ENCODE measurements at places on chromosomes 13 and 19. TPM values are rescaled to one million over a fixed set of nuclear protein-coding genes. Genes with fewer than 3 reads are reported as not detected.
A peak's percentile ranks its signal among the peaks of the same experiment; 100 is the strongest.

DNA sequence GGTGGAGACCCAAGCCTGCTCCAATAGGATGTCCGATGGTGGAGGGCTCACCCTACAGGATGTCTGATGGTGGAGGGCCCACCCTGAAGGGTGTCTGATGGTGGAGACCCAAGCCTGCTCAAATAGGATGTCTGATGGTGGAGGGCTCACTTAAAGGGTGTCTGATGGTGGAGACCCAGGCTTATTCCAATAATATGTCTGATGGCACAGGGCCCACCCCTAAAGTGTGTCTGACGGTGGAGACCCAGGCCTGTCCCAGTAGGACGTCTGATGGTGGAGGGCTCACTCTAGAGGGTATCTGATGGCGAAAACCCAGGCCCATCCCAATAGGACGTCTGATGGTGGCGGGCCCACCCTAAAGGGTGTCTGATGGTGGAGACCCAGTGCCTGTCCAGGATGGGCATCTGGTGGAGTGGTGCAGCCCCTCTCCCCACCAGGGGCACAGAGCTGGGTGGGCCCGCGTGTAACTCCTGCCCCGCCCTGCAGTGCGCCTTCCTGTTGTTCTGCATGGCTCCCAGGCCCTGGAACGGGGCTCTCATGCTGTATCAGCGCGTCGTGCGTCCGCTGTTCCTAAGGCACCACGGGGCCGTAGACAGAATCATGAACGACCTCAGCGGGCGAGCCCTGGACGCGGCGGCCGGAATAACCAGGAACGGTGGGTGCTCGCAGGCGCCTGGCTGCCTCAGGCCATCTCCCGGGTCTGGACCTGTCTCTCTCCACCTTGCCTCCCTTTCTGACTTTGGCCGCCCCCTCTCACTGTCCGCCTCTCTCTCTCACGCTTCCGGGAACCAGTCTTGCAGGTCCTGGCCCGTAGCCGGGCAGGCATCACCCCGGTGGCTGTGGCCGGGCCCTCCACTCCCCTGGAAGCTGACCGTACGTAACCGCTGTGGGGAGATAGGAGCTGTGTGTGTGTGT, 5.1 kb downstream of the REEP6 start:
- H3K27me3 ChIP-seq = peaks cover 26% of the 10 kb centered on the region
- peaks cover 6% of the 10 kb centered on the region for H3K4me1 ChIP-seq
- peaks cover 5% of the 10 kb centered on the region for H3K36me3 ChIP-seq
- DNase-seq = no peak
- H3K4me3 ChIP-seq = no peak overlapping the region

- H3K27ac ChIP-seq = 0 out of 2 replicates have a peak overlapping the region, but pooled peaks have one; percentile 15
- 0 out of 2 replicates have a peak, but pooled peaks cover 3% of the 10 kb centered on the region for H3K36me3 ChIP-seq
- H3K27me3 ChIP-seq = no peaks in the 10 kb centered on the region
- no peak overlapping the region for H3K4me3 ChIP-seq
- peaks cover 11% of the 10 kb centered on the region for H3K4me1 ChIP-seq
Observed at GRCh38 chr13:28185256-28185655, 46.9 kb downstream of the PAN3 start.

Gene OBI1
- total RNA-seq = 16.7 TPM

DNA sequence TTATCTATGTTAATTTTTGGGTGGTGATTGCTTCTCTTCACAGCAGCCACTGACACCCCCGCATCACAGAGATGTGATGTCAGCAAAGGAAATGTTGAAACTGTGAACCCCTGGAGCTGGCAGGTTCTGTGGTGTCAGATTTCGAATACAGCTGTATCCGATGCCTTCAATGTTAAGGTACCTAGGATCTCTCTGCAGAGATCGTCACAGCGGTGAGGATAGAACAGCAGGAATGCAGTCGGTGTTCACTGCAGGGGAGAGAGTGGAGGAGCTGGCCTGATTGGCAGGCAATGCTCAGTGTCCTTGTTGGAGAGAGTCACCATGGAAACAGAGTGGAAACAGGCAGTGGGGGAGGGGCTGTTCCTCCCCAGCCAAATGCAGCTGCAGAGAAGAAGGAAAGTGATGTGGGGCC, 79.5 kb upstream of the ZNF835 start:
- H3K4me3 ChIP-seq = no peak overlapping the region
- H3K4me1 ChIP-seq = no peaks in the 10 kb centered on the region
- no peak overlapping the region for H3K27ac ChIP-seq

DNA sequence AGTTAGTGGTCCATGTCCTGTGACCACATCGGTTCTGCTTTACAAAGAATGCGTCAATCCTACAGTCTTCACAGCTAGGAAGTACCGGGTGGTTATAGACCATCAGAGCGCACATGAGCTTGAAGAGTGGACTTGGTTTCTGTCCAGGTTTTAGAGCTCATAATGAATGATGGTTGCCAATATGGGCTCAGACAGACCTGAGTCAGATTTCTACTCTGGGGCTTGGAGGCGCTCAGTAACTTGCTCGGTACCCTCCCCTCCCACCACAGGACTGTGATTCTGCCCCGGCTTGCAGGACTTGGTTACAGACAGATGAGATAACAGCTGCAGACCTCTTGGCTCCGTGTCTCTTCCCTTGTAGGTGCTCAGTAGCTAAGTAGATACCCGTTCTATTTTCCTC, 284.7 kb downstream of the TSHZ3 start:
- H3K27me3 ChIP-seq = no peaks in the 10 kb centered on the region
- 0 out of 2 replicates have a peak, but pooled peaks cover 9% of the 10 kb centered on the region for H3K4me1 ChIP-seq
- H3K36me3 ChIP-seq = peaks cover 6% of the 10 kb centered on the region
- H3K27ac ChIP-seq = no peak overlapping the region

- H3K27ac ChIP-seq = peak overlapping the region; percentile 27
- no peaks in the 10 kb centered on the region for H3K27me3 ChIP-seq
- H3K4me3 ChIP-seq = peak overlapping the region; percentile 89
- no peak for DNase-seq
Observed at GRCh38 chr19:12680034-12680433, 1.6 kb downstream of the DHPS start.

Gene ZNF563
- total RNA-seq = 4.5 TPM

Gene RFXANK
- 87.1 TPM for total RNA-seq

Gene PIH1D1
- total RNA-seq = 153 TPM

Gene PTH2
- 1.7 TPM for total RNA-seq

Gene DCLK1
- 15.4 TPM for total RNA-seq

DNA sequence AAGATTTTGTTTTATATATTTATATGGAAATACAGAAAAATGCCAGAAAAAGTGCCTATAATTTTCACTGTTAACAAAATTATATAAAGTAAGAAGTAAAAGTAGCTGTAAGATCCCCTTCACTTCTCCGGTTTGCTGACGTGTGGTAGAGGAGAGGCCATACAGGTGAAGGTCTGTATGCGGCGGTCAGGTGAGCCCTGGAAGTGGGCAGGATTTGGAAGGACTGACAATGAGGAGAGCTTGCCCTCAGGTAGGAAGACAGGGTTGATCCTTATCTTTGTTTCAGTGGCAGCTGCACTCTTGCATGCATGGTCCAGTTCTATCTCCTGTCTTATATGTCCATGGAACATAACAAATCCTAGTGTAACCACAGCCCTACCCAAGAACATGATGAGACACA, 16.9 kb upstream of the TFDP1 start:
- H3K27me3 ChIP-seq = no peaks in the 10 kb centered on the region
- no peak overlapping the region for H3K4me3 ChIP-seq
- no peaks in the 10 kb centered on the region for H3K4me1 ChIP-seq
- H3K27ac ChIP-seq = no peak overlapping the region
- no peaks in the 10 kb centered on the region for H3K36me3 ChIP-seq
- no peak for DNase-seq

GRCh38 chr19:18682807-18683108, 722 bp upstream of the CRTC1 start:
- peaks cover 12% of the 10 kb centered on the region for H3K4me1 ChIP-seq
- DNase-seq = no peak
- H3K4me3 ChIP-seq = peak overlapping the region; percentile 76
- no peak overlapping the region for H3K27ac ChIP-seq
- no peaks in the 10 kb centered on the region for H3K27me3 ChIP-seq

DNA sequence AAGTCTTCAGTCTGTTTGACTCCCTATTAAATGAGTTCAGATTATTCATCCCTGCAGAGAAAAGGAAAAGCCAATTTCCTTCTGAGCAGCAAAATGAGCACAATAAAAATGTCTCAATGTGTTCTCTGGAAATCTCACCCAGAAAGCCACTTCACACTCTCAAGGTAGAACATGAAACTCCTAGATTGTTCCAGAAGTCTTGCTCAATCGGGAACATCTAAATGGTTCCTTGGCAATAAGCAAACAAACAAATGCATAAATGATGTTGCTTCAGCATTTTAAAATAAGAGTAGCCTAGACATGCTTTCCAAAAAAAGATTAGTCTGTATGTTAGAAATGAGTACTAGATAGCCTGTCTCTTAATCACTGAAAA, 59.7 kb upstream of the TNFRSF19 start:
- no peaks in the 10 kb centered on the region for H3K36me3 ChIP-seq
- no peak overlapping the region for H3K4me3 ChIP-seq
- H3K27me3 ChIP-seq = no peaks in the 10 kb centered on the region
- H3K27ac ChIP-seq = no peak overlapping the region
- no peak for DNase-seq
- peaks cover 32% of the 10 kb centered on the region for H3K4me1 ChIP-seq

Gene CPAMD8
- 10.8 TPM for total RNA-seq

- 0 out of 2 replicates have a peak, but pooled peaks cover 4% of the 10 kb centered on the region for H3K27me3 ChIP-seq
- H3K36me3 ChIP-seq = peaks cover 3% of the 10 kb centered on the region
- no peak overlapping the region for H3K4me3 ChIP-seq
- H3K4me1 ChIP-seq = peaks cover 12% of the 10 kb centered on the region
Observed at GRCh38 chr19:42122691-42123607, 9.3 kb downstream of the POU2F2 start.

DNA sequence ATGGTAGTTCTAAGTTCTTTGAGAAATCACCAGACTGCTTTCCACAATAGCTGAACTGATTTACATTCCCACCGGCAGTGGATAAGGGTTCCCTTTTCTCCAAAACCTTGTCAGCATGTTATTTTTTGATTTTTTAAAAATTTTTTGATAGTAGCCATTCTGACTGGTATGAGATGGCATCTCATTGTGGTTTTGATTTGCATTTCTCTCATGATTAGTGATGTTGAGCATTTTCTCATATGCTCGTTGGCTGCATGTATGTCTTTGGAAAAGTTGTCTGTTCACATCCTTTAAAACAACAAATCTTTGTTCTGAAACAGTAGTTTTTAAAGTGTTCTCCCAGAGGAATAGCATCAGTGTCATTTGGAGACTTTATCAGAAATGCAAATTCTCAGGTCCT, 77.5 kb upstream of the POMP start:
- H3K36me3 ChIP-seq = no peaks in the 10 kb centered on the region
- peaks cover 3% of the 10 kb centered on the region for H3K27me3 ChIP-seq
- H3K27ac ChIP-seq = no peak overlapping the region
- no peak overlapping the region for H3K4me3 ChIP-seq

GRCh38 chr13:99911965-99912566, 59.5 kb downstream of the ZIC5 start:
- no peaks in the 10 kb centered on the region for H3K36me3 ChIP-seq
- H3K4me3 ChIP-seq = no peak overlapping the region
- H3K27me3 ChIP-seq = no peaks in the 10 kb centered on the region
- H3K4me1 ChIP-seq = peaks cover 40% of the 10 kb centered on the region

Gene CCDC70
- total RNA-seq = not detected

DNA sequence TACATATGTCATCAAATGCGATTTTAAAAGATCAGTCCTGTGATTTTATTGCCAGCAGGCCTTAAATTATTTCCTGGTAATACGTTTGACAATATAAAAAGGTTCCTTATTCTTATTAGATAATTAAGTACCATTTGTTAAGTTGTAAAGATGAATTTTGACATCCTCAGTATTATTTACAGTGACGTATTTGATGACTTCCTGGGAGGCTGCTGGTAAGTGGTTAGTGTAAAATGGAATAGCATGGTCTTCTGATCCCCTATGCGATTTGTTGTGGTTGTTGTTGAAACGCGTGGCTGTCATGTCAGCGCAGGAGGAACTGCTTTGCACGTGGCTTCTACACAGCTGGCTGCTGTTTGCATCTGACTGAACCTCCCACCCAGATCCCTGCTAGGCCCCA, 99.7 kb downstream of the DCLK1 start:
- no peak overlapping the region for H3K4me3 ChIP-seq
- H3K4me1 ChIP-seq = peaks cover 25% of the 10 kb centered on the region
- no peaks in the 10 kb centered on the region for H3K27me3 ChIP-seq
- peaks cover 14% of the 10 kb centered on the region for H3K36me3 ChIP-seq
- DNase-seq = no peak
- no peak overlapping the region for H3K27ac ChIP-seq

DNA sequence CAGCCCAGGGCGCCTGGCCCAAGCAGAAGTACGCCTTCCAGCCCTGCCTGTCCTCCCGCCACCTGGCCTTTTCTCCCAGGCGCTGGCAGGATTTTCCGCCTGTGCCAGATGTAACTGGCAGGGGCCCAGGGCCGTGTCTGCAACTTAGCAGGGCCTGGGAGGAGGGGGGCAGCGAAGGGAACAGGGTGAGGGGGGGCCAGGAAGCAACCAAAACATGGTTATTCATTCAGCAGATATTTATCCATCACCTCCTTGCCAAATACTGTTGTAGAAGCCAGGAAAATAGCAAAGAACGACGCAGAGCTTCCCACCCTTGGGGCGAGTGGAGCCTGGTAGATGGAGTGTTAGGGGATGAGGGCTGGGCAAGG, 5.6 kb downstream of the TLE6 start:
- no peak for DNase-seq
- no peak overlapping the region for H3K27ac ChIP-seq
- H3K4me3 ChIP-seq = no peak overlapping the region
- peaks cover 41% of the 10 kb centered on the region for H3K4me1 ChIP-seq

GRCh38 chr19:18785179-18786124, 5.7 kb downstream of the COMP start:
- peak; percentile 98 for DNase-seq
- H3K4me1 ChIP-seq = peaks cover 19% of the 10 kb centered on the region
- peaks cover 100% of the 10 kb centered on the region for H3K27me3 ChIP-seq
- 0 out of 2 replicates have a peak, but pooled peaks cover 2% of the 10 kb centered on the region for H3K36me3 ChIP-seq

Gene SOX1
- total RNA-seq = 0.18 TPM

- H3K4me1 ChIP-seq = peaks cover 19% of the 10 kb centered on the region
- H3K27ac ChIP-seq = no peak overlapping the region
- no peaks in the 10 kb centered on the region for H3K27me3 ChIP-seq
- DNase-seq = no peak
Observed at GRCh38 chr13:100658363-100658762, 16.2 kb downstream of the TMTC4 start.

GRCh38 chr19:46626446-46626845, 1.6 kb upstream of the PTGIR start:
- H3K4me3 ChIP-seq = no peak overlapping the region
- H3K36me3 ChIP-seq = no peaks in the 10 kb centered on the region
- H3K27me3 ChIP-seq = peaks cover 2% of the 10 kb centered on the region
- no peak overlapping the region for H3K27ac ChIP-seq
- peaks cover 16% of the 10 kb centered on the region for H3K4me1 ChIP-seq

DNA sequence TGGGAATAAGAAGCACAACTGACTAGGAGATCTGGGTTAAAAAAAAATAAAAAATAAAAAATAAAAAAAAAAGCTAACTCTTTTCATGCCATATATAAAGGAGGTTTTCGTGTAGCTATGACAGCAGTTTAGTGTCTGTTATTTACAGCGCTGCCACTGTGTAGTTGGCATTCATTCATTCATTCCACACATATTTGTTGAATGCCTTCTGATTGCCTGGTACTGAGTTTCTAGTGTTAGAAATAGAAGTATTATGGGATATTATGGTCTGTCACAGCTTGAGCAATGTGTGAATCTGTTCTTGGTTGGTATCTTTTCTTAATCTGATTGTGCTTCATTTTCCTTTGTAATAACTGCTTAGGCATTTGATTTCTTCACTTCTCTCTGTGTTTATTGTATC, 237.4 kb downstream of the NBEA start:
- H3K27ac ChIP-seq = no peak overlapping the region
- H3K27me3 ChIP-seq = no peaks in the 10 kb centered on the region
- DNase-seq = no peak
- H3K4me3 ChIP-seq = no peak overlapping the region
- no peaks in the 10 kb centered on the region for H3K4me1 ChIP-seq
- peaks cover 3% of the 10 kb centered on the region for H3K36me3 ChIP-seq

GRCh38 chr19:18287836-18288772, 6.7 kb upstream of the JUND start:
- H3K36me3 ChIP-seq = no peaks in the 10 kb centered on the region
- peaks cover 9% of the 10 kb centered on the region for H3K27me3 ChIP-seq
- H3K4me3 ChIP-seq = peak overlapping the region; percentile 61
- peak; percentile 84 for DNase-seq
- H3K27ac ChIP-seq = peak overlapping the region; percentile 94

Data from WTC11 (cell line).